ENCODE measurements at places on chromosomes 2 and 18.

GRCh38 chr2:109061736-109062135 lies 67.3 kb upstream of the SH3RF3 start:
- no peak for DNase-seq

- DNase-seq = peak; percentile 75
Measured at GRCh38 chr2:229921101-229921891, 513 bp downstream of the TRIP12 start.

- no peak for DNase-seq
Measured at GRCh38 chr2:23789012-23789411, 137.9 kb downstream of the ATAD2B start.

DNA sequence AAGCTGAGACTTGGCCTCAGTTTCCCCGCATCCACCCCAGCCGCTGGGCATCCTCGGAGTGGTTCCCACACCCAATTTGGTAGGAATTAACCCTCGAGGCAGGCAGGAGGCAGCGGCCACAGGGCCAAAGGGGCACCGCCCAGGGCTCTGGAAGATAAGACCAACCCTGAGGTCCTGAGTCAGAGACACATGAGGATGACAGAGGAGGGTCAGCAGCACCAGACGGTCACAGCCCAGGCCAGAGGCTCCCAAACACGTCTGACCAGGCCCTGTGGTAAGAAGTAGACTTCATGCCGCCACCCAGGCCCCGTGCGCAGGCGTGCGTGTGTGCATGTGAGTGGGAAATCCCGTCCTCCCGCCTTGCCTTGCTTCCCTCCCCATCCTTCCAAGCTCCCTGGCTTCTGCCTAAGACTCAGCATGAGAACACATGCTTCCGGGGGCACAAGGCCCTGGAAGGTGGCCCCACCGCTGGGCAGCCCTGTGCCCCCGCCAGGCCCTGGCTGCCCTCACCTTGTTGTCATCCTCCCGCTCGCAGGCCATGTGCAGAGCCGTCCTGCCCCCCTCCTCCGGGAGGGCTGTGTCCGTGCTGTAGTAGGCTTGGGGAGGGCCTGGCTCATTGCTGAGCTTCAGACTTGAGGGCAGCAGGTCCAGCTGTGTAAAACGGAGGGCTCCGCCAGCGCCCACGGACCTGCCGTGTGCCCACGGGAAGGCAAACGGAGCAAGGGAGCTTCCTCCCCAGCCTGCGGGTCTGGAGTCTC lies 46.3 kb downstream of the ANKMY1 start:
- DNase-seq = peak; percentile 6

DNA sequence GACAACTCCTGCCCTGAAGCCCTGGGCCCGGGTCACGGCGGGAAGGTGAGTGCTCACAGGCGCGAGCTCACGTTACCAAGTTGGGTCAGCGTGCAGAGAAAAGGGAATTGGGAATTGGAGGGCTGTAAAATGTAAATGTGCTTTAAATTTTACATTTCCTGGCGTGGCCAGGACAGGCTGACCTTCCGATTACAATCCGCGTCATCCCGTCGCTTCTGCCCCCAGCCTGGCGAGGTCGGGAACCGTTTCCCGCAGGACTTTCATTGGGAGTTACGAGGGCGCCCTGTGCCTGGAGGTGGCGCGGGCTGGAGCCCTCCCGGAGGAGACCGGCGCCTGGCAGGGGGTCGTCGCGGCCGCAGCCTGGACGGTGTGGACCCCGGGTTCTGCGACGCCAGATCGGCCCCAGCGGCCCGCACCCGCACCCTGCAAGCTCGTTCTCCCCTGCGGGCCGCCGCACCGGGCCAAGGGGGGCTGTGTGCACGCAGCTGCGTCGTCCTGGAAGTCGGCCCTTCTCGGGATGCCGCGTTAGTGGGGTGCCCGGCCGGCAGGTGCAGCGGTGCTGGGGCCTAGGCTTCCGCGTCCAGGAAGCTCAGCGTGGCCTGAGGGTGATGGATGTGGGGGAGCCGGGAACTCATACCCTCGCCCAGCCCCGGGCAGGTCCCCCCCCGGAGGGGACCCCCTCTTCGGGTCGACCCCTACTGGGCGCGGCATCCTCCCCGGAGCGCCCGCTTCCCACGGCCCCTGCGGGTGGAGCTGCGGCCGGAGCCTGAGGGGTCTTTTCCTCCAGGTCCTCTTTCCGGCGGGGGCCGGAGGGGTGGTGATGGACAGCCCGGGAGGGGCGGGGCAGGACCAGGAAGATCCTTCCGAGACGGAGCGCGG lies 63.9 kb downstream of the LRRFIP1 start:
- DNase-seq = no peak

- DNase-seq = no peak
Measured at GRCh38 chr18:50473881-50474280, 86.0 kb upstream of the MAPK4 start.

DNA sequence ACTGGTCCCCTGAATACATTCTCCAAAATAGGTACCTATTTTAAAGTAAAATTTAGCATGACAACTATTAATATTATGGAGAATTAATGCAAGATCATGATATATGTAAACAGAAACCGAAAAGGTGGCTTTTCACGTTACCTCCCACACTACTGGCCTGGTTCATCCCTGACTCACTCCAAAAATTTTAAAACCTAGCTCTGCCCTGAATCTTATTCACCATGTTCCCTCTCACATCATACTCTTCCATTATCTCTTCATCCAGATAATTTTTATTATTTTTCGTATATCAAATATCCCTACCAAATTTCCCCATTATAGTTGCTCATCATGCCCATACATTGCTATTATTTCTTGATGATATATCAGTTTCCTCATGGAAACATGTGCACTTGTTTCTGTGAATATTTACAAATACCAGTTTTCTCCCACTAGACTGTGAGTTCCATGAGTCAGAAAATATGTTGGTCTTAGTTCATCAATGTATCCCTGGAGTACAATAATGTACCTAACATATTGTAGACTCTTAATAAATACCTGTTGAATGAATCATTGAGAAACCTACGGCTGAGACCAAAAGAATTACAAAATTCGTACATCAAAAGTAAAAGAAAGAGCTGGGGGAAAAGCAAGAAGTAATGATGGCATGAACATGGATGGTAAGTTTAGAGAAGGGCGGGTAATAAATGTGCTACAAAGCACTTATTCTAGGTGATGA lies 360.1 kb upstream of the CHAC2 start:
- DNase-seq = no peak

- DNase-seq = no peak
Measured at GRCh38 chr2:86414996-86415395, 26.2 kb upstream of the KDM3A start.

DNA sequence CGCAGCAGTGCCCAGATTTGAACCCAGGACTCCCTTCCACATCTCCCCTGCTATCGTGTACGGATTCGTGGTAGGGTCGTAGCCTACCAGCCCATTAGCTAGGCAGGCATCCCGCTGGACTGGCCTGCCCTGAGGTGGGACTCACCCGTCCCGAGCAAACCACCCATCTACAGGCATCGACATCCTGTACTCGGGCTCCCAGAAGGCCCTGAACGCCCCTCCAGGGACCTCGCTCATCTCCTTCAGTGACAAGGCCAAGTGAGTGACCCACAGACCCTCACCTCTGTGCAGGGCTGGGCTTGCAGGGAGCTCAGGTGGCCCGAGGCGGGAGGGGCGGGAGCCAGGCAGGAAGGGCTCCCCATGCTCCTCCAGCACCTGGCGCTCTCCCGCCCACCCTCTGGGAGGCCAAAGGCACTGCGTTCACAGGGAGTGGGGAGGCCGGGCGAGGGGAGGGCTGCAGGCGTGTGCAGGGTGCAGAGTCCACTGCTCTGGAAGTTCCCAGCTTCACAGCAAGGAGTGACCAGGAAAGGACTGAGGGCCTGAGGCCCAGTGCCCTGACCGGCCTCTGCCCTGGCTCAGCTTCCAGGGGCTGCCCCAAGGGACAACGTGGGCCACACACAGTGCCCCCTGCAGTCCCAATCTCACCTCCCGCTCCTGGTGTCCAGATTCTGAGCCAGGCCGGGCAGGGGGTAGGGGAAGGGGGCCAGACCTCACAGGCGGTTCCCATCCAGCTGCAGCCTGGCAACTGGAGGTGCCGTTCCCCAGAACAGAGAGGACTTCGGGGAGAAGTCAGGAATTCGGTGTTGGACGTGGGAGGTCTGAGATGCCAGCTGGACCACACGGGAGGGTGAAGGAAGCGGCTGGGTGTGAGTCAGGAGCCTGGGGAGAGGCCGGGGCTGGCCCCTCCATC lies 5.4 kb downstream of the AGXT start:
- DNase-seq = no peak

GRCh38 chr2:6487765-6488164 lies 377.9 kb downstream of the CMPK2 start:
- no peak for DNase-seq

DNA sequence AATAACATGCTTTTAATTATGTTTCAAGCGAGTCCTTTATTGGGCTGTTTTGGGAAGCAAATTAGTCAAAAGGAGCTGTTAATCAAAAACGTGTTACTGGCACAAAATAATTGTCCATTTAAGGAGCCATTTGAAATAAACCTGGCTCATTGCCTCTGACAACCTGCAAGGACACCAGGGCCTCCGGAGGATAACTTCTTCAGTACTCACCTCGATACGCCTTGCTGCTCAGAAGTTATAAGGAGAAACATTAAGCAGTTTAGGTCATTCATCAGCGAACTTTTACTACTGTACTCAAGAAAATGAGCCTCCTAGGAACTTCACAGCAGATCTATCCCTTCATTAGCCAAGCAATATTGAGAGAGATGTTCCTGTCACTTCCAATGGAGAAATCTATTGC lies 1579.2 kb upstream of the ACVR2A start:
- no peak for DNase-seq

DNA sequence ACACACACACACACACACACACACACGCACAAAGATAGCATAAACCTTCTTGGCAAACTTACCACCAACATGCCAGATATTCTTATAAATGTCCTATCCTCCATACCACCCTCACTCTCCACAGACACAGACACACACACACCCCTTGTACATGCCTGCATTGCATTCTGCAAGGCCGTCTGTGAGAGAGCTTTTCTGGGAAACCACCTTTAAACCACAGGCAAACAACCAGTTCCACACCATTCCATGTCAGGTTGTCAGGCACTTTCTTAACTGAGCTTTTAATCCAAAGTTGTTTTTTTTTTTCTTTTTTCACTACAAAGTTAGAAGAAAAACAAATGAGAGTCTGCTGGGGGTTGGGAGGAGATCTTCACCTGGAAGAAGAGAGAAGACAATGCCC lies 221.1 kb downstream of the C1D start:
- no peak for DNase-seq

- no peak for DNase-seq
Measured at GRCh38 chr18:48263914-48264902, 145.0 kb downstream of the ZBTB7C start.

DNA sequence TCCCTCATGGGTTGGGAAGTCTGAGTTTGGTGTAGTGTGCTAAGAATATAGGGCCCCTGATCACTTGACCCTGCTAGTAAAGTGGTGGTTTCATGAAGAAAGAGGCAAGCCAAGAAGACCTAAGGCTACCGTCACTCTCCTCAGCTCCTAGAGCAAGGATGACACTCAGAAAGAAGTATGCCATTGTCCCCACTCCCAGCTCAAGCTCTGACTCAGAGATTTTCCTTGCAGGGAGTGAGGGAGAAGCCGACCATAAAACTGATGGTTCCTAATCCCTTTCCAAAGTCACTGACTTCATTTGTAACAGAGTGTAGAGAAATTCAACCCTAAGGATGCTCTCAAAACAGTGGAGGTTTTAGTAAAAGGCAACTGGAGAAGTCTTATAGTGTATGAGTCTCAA lies 80.9 kb downstream of the ICA1L start:
- no peak for DNase-seq

DNA sequence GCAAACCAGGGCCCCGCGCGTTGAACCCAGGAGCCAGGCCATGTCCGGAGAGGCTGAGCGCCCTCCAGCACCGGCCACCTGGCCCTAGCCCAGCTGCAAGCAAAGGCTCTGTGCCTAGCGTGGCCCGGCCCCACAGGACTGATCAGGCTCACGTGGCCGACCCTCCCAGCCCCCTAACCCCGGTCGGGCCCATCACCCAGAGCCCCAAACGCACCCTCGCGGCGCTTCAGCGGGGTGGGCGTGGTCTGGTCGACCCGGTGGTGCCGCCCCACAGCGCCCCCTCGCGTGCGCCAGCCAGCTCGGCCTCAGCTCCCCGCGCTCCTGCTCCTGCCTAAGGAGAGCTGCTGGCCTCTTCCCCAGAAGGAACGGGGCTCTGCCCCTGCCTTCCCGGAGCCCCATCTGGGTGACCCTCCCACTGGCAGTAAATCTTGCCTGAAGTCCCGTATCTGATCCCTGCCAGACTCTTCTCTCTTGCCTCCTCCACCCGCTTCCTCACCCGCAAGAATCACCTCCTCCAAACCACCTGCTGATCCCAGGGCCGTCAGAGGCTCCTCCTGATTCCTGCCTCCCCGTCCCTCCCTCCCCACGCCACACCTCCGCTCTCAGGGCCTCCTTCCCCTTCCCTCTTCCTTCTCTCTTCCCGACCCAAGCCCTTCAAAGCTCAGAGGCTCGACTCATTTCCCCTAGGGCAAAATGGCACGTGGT lies 12.3 kb upstream of the TEX51 start:
- DNase-seq = peak; percentile 88

- DNase-seq = no peak
Measured at GRCh38 chr2:121472470-121472993, 58.1 kb upstream of the RNU4ATAC start.

DNA sequence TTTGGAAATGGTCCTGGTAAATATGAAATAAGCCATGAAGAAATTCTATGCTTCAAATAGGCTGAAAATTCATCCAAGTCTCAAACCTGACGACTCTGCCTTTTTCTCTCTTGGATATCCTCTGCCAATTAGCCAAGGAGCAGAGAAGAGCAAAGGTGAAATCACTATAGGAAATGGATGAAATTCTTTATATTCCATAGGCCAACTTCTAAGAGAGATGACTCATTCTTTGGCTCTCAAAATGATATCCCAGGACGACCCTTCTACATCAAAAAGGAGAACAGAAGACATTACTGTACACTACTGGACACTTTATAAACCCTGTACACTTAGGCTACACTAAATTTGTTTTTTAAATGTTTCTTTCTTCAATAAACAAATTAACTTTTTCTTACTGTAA lies 22.7 kb downstream of the PDE1A start:
- no peak for DNase-seq

DNA sequence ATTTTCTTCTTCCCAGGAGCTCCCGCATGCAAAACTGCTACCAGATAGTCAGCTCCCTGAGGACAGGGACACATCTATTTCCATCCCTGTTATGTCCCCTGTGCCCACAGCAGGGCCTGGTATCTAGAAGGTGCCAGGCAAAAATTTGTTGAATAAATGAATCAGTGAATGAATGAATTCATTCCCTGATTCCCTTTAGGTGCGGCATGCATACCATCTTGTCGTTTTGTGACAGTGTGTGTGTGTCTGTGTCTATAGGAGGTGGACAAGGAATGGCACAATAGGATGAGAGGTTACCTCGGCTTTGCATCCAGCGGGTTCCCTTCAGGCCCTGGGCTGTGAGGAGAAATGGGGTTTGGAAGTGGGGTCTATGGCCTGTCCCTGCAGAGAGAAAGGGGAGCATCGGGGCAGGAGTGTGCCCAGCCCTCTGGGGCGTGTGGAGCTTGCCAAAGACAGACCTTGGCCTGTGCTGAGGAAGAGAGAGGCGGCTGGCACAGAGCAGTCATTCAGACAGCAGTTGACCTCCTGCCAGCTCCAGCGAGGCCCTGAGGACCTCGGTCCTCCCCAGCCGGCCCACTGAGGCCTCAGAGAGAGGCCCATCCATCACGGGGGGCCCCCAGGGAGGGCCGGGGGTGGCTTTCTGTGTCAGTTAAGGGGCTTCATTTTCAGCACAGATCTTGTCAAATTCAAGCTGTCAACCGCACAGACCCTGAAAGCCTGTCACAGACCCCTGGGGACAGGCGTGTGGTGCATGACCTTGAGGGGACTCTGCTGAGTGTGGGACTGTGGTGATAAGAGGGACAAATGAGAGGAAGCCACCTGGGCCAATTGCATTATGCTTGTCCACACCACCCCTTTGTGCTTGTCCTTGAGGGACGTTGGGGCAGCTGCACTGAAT lies 125.9 kb upstream of the CXCR4 start:
- no peak for DNase-seq

Measured in AG08396 (cell line).